ENCODE measurements at places on chromosomes 12 and 14. TPM values are rescaled to one million over a fixed set of nuclear protein-coding genes. Genes with fewer than 3 reads are reported as not detected.

The DPY19L2 gene
- total RNA-seq = 14.7 TPM

The PTPRB gene
- 0.06 TPM for total RNA-seq

The PTCSC3 gene
- total RNA-seq = not detected

The IPO4 gene
- 15.9 TPM for total RNA-seq

The DAO gene
- total RNA-seq = not detected

The ESPL1 gene
- 34.3 TPM for total RNA-seq

The GPR84 gene
- not detected for total RNA-seq

The COX8C gene
- total RNA-seq = not detected

The KRT80 gene
- 0.12 TPM for total RNA-seq

The REM2 gene
- 1.7 TPM for total RNA-seq

The ZC2HC1C gene
- total RNA-seq = 0.90 TPM

The DTD2 gene
- 8.6 TPM for total RNA-seq

The LRP6 gene
- 68.0 TPM for total RNA-seq

The CLEC9A gene
- not detected for total RNA-seq

The KNTC1 gene
- 196 TPM for total RNA-seq

The DIO2 gene
- 0.03 TPM for total RNA-seq

The RTN1 gene
- total RNA-seq = 18.6 TPM

- no peaks in the 10 kb centered on the region for H3K36me3 ChIP-seq
- H3K4me3 ChIP-seq = no peak overlapping the region
- H3K4me1 ChIP-seq = peaks cover 20% of the 10 kb centered on the region
- no peaks in the 10 kb centered on the region for H3K27me3 ChIP-seq
Measured at GRCh38 chr12:57452181-57452936, 2.7 kb upstream of the INHBE start.

GRCh38 chr14:102624666-102625065, 32.2 kb downstream of the RCOR1 start:
- H3K27ac ChIP-seq = no peak overlapping the region
- no peak for DNase-seq
- peaks cover 3% of the 10 kb centered on the region for H3K36me3 ChIP-seq
- H3K4me1 ChIP-seq = peaks cover 24% of the 10 kb centered on the region
- no peaks in the 10 kb centered on the region for H3K27me3 ChIP-seq

- H3K4me3 ChIP-seq = no peak overlapping the region
- H3K27ac ChIP-seq = no peak overlapping the region
- H3K36me3 ChIP-seq = peaks cover 28% of the 10 kb centered on the region
- no peaks in the 10 kb centered on the region for H3K4me1 ChIP-seq
Measured at GRCh38 chr14:56608689-56609088, 29.1 kb downstream of the TMEM260 start.

- H3K4me3 ChIP-seq = no peak overlapping the region
- H3K27me3 ChIP-seq = no peaks in the 10 kb centered on the region
Measured at GRCh38 chr14:32601906-32602305, 272.8 kb downstream of the AKAP6 start.

DNA sequence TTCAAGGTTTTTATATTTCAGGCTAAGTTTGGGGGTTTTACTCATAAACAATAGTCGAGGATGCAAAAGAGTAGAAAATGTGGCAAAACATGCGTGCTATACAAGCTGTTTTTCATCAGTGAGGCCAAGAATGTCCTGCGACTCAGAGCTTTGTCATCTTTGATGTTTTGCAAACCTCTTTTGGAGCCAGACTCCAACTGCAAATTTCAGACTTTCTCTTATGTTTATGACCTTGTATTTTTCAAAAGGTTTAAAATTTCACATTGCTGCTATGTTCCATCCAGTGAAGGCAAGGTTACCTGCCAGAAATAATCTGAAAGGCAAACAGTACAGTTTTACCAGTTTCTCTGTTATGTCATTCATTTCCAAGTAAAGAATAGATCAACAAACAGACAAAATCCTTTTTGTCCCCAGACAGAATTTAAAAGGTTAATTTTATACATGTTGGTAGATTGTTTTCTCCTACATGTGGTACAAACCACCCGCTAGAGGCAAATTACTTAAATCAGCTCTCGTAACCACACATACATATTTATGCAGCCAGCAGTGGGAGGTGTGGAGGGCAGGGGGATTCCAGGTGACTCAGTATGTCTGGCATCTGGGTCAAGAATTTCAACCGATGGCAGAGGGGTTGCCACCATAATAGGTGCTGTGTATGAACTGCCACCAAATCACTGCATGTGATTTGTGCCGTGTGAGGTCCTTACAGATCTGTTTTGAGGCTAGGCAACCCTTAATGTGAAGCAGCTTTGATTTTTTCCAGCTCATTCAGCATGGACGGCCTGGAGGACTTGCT, 119.8 kb upstream of the CPM start:
- H3K27me3 ChIP-seq = no peaks in the 10 kb centered on the region
- H3K4me3 ChIP-seq = no peak overlapping the region
- H3K36me3 ChIP-seq = no peaks in the 10 kb centered on the region
- H3K27ac ChIP-seq = no peak overlapping the region
- DNase-seq = no peak

DNA sequence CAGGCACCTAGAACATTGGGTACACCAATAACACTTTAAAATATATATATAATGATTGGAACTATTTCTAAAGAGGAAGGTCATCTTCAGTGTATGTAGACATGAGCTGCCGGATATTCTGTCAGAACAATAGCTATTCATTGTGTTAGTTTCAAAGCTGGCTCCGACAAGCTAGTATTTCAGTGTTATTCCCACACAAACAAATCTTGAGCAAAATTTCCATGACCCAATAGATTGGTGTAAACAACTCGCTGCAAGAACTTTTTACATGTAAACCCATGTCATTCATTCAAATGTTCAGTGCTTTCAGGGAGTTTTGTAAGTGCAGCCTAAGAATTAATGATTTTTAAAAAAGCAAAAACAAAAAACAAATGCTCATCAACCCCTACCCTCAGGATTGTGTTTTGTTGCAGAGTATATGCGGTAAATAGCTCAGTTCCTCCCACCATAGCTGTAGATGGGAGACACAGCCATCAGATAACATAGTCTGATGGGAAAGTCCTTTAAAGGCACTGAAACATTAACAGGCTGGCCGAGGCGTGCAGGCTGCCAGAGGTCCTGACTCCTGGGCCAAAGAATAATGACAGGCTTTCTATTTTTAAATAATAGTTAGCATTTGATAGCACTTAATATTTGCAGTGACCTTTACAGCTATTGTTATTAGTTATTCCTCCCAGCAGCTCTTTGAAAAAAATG, 150.3 kb upstream of the ARHGAP5 start:
- no peak overlapping the region for H3K4me3 ChIP-seq
- DNase-seq = no peak
- H3K27me3 ChIP-seq = no peaks in the 10 kb centered on the region
- no peaks in the 10 kb centered on the region for H3K36me3 ChIP-seq

DNA sequence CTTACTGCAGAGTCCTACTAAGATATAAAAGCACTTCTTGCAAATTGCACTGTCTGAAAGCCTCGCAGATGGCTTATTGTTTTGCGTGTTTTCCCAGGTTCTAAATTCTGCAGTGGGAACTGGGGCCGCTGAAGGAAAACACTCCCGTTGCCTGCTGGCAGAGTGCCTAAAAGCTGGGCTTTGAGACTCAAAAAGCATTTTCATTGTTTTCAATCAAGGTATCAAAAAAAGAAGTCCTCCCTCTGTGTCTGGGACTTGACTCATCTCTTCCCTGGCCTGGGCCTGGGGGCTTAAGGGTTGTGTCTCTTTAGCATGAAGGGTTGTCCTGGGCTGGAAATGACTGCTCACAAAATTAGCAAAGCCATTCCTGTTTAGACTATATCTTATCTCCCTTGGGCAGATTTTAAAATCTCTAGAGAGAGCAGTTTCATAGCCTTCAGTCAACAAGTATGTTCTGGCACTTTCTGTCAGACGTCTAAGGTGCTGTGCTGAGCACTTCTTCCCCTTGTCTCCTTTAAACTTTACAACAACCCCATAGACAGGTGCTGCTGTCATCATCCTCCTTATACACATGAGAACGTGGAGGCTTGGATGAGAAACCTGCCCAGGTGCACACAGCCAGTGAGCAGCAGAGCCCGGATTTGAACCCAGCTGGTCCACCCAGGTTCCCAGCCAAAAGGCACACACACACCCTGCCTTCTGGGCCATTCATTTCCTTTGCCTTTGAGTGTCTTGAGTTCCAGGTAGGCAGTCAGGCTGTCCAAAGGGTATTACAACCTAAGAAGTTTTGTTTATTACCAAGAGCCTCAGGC, 31.1 kb downstream of the ELK3 start:
- no peak for DNase-seq
- no peak overlapping the region for H3K4me3 ChIP-seq
- H3K4me1 ChIP-seq = no peaks in the 10 kb centered on the region
- H3K36me3 ChIP-seq = no peaks in the 10 kb centered on the region
- no peak overlapping the region for H3K27ac ChIP-seq

- H3K4me3 ChIP-seq = no peak overlapping the region
- no peaks in the 10 kb centered on the region for H3K4me1 ChIP-seq
- no peaks in the 10 kb centered on the region for H3K36me3 ChIP-seq
- H3K27ac ChIP-seq = no peak overlapping the region
- peaks cover 13% of the 10 kb centered on the region for H3K27me3 ChIP-seq
Measured at GRCh38 chr12:71432936-71433335, 6.7 kb upstream of the LGR5 start.

GRCh38 chr12:49230805-49231194, 34.1 kb upstream of the TUBA1C start:
- no peaks in the 10 kb centered on the region for H3K36me3 ChIP-seq
- H3K4me1 ChIP-seq = peaks cover 37% of the 10 kb centered on the region

- no peaks in the 10 kb centered on the region for H3K27me3 ChIP-seq
- no peak overlapping the region for H3K27ac ChIP-seq
- no peak overlapping the region for H3K4me3 ChIP-seq
Measured at GRCh38 chr12:81150382-81150781, 72.5 kb downstream of the ACSS3 start.

- peaks cover 27% of the 10 kb centered on the region for H3K4me1 ChIP-seq
- DNase-seq = peak; percentile 81
- peak overlapping the region; percentile 92 for H3K4me3 ChIP-seq
- H3K36me3 ChIP-seq = no peaks in the 10 kb centered on the region
Measured at GRCh38 chr14:52553002-52553670, 500 bp downstream of the GPR137C start.

DNA sequence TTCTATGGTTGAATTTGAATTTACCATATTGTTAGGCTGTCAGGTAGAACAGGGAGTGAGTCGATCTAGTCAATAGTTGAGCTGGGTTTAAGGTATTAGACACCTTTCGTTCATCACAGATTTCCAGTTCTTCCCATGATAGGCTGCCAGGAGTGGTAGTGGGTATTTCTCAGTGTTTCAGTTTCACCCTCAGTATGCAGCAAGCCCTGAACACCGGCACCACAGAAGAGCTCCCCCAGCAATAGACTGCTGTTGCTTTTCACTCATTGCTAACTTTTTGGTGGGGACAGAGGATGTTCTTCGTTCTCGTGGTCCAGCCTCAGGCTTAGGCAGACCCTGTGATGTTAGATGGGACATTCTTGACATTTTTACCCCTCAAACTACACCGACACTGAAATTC, 164.6 kb downstream of the PTPRO start:
- H3K27me3 ChIP-seq = no peaks in the 10 kb centered on the region
- no peak for DNase-seq
- H3K4me1 ChIP-seq = no peaks in the 10 kb centered on the region
- no peaks in the 10 kb centered on the region for H3K36me3 ChIP-seq
- H3K27ac ChIP-seq = no peak overlapping the region

DNA sequence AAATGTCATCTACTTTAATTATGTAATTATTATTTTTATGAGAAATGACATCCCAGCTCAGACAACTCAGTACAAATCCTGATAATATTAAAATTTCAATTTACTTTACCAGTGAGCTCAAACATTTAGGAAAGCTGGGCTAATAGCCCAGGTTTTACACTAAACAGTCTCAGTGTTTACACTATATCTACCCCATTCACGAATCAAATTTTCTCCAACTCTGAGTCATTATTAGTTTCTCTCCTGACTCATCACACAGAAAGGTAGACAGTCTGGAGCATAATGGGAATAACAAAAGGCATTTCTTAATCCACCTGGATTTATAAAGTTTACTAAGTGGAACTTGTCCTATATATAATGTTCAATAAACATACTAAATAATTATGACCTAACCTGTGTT, 5.7 kb downstream of the PAWR start:
- H3K27ac ChIP-seq = no peak overlapping the region
- H3K36me3 ChIP-seq = no peaks in the 10 kb centered on the region

DNA sequence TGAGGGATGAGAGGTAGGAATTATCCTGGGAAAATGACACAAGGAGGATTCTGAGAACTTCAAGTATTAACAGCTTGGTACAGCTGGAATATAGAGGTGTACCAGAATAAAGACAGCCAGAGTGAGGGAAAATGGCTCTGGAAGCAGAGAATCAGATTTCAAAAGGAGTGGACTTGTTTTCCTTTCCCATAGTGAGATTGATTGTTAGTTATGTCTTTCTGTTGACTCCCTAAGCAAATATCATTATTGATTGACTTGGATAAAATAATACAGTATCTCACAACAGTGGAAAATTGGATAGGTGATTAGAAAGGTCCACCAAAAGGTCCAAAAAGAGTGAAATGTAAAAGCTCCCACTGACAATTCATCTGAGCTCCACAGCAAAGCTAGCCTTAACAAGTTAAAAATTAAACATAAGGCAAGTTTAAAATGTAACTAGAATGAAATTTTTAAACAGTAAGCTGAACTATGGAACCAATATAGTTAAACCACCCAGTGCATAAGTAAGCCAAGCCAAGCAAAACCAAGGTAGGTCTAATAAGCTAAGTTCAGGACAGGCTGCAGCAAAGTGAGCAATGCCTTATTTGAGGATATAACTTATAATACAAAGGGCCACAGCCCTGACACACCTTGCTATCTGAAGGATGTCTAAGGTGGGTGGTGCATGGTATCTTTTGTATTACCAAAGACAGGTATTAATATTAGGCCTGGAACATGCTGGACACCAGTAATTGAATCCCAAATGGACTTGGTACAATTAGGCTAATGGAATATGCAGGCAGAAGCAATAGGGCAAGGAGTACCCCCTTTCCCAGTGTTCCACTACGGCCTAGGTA, 21.8 kb downstream of the ENTPD5 start:
- no peak for DNase-seq
- H3K4me1 ChIP-seq = no peaks in the 10 kb centered on the region
- no peaks in the 10 kb centered on the region for H3K27me3 ChIP-seq
- H3K4me3 ChIP-seq = no peak overlapping the region

- H3K36me3 ChIP-seq = no peaks in the 10 kb centered on the region
- H3K27ac ChIP-seq = no peak overlapping the region
- no peaks in the 10 kb centered on the region for H3K27me3 ChIP-seq
- no peak for DNase-seq
- H3K4me1 ChIP-seq = peaks cover 5% of the 10 kb centered on the region
- no peak overlapping the region for H3K4me3 ChIP-seq
Measured at GRCh38 chr12:127120851-127121250, 1146.1 kb upstream of the TMEM132C start.

DNA sequence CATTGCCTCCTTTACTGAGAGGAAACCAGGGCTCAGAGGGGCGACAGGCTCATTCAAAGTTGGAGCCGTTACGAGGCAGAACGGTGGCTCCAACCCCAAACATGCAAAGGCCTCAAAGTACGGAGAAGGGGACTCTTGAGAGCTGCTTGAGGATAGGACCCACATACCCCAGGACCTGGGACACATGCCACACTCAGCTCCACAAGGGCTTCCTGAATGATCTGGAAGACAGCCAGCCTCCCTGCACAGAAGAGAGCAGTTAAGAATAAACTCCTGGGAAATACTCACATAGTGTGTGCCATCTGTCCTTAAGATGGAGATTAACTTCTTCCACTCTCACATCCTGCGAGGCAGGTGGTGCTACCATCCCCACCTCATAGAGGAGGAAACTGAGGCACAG, 26.6 kb upstream of the NXPH4 start:
- H3K36me3 ChIP-seq = no peaks in the 10 kb centered on the region
- no peak overlapping the region for H3K27ac ChIP-seq
- no peak for DNase-seq
- H3K4me1 ChIP-seq = no peaks in the 10 kb centered on the region
- H3K27me3 ChIP-seq = no peaks in the 10 kb centered on the region
